ENCODE measurements at places on chromosomes 5 and 9.

- DNase-seq, result peak; percentile 11
These were observed 18.1 kb upstream of the COL5A1 start for GRCh38 chr9:134623258-134624066.

DNA sequence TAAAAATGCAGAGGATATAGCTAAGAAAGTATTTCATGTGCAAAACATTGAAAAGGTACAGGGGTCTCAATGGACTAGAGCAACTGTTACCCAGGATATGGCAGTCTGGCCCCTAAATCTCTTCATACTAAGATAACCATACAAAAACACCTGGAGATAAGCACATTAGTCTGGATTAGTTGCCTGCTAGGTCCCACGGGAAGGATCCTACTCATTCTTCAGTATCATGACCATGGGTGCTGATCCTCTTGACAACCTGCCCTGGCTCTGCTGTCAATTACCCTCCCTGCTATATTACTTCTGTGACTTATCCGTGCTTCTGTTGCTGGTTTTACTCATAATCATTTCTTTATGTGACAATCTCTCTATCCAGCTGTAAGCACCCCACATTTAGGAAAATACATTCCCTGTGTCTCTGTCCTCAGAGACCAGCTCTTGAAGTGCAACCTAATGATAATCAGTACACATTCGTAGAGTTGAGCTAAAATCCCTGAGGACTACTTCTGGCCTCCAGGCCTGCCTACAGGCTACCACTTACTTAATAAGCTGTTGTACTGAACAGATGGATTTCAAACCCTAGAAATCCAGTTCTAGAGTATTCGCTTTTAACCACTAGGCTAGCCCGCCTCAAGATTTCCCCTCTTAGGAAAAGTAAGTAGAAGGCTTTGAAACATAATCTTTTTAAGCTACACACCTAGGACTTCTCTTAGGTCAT, 190.5 kb upstream of the OR13F1 start:
- DNase-seq, result no peak

DNA sequence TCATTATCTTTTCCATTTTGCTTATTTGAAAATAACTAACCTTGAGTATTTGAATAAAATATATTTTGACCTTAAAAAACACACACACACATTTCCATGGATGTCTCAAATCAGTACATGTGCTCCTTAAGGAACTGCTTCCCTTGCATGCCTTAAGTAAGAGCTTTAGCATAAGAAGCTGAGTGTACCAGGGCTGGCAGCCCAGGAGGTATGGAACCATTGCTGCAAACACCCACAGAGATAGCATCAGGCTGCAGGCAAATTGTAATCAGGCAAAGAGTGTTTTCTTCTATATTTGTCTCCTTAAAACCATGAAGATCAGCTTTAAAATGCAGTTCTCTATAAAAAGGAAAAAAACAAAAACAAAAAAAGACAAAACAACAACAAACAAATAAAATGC, 160.6 kb downstream of the PLK2 start:
- no peak for DNase-seq

GRCh38 chr5:75226916-75227315, 9.8 kb downstream of the ANKRD31 start:
- DNase-seq, result no peak

- no peak for DNase-seq
These were observed 42.6 kb downstream of the MLLT3 start for GRCh38 chr9:20579524-20580314.

- DNase-seq, result no peak
These were observed 478.6 kb downstream of the CCDC171 start for GRCh38 chr9:16031486-16031885.

- no peak for DNase-seq
These were observed 181.8 kb downstream of the GLIS3 start for GRCh38 chr9:4117835-4118610.

DNA sequence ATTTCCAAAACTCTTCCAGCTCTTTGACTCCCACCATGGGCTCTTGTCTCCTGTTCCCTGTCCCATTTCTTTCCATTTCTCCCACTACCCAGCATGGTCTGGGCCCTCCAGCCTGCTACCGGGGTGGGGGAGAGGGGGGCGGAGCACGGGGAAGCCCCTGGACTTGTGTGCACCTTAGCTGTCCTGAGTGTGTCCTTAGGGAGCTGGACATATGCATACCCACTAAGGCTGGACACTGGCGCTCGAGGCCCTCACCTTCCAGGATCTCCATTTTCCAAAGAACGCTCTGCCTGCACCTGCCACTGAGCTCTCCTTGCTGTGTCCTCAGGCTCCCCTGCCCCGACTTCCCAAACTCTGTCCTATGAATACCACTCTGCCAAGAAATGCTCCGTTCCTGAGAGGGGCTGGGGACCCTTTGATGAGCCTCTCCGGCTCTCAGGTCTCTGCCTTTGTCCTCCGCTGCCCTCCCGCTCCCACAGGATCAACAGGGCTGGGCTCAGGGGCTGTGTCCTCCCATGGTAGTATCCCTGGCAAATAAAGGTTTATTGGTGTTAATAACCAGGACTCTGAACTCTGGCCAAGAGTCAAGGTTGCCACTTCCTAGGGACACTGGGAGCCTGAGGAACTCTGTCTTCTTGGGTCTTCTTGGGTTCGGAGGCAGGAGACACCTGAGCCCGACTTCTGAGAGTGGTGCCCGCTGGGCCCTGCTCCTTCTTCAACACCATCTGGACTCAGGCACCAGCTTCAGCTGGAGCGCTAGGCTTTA, 831 bp upstream of the SHROOM1 start:
- no peak for DNase-seq

DNA sequence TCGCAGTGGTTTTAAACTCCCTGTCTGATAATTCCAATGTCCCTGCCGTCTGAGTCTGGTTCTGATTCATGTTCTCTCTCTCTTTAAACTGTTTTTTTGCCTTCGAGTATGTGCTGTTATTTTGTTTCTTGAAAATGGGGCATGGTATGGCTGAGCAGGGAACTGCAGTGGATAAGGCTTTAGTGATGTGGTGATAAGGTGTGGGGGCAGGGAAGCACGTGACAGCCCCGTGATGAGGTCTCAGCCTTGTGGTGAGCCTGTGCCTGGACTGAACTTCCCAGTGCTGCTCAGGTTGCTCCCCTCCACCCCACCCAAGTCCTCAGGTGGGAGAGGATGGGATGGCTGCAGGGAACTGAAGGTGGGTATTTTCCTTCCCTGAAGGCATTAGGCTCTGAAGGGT, 5.5 kb upstream of the ZNF354B start:
- DNase-seq, result no peak

GRCh38 chr9:78261403-78262001, 25.6 kb downstream of the CEP78 start:
- DNase-seq, result no peak

- no peak for DNase-seq
These were observed 75.5 kb downstream of the SEMA4D start for GRCh38 chr9:89422151-89422975.

DNA sequence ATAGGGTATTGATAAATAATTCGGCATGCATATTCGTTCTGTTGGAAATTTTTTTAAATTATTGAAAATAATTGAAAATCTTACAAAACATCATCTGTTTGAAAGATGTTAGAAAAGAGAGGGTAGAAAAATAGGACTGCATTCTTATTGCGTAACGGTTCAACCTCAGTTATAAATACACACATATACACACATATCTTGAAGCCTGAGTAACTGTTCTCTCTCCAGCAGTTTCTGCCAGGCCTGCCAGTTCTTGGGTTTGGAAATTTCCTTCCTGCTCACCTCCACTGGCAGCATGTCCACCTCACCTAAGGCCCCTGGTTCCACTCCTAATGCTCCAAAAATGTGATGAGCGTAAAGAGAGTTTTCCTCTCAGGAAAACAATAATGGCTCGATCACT, 9.1 kb downstream of the SPATA31E1 start:
- DNase-seq, result no peak

GRCh38 chr9:126612326-126612812, 1.4 kb upstream of the LMX1B start:
- no peak for DNase-seq

GRCh38 chr5:107263387-107264018, 407.2 kb downstream of the EFNA5 start:
- no peak for DNase-seq

DNA sequence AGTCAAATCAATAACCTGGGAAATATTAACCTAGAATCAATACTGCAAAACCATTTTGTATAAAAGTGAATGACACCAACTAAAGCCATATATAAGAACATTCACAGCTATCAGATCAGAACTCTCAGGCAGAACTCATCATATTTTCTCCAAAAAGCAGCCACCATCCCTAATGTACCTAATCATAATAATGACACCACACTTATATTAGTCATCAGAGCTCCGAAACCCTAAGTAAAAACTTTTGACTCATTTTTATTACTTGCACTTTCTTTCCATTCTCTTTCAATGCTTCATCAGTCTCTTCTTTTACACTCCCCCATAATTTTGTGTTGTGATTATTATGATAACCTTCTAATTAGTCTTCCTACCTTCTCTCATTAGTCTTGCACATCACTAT, 45.3 kb downstream of the INSL6 start:
- no peak for DNase-seq

DNA sequence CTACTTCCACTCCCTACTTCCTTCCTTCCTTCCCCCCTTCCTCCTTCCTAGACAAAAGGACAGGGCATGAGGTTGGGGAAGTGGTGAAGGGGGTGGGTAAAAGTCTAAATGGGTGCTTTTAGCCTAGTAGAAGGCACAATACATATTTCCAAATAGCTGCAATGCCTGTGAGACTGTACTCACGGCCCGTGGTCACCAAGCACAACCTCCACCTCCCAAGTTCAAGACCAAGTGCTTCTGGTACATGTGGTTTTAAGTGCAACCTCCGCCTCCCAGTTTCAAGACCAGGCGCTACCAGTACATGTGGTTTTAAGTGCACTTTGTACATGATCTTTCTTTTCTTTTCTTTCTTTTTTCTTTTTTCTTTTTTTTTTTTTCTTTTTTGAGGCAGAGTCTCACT, 14.5 kb upstream of the NTNG2 start:
- DNase-seq, result no peak

DNA sequence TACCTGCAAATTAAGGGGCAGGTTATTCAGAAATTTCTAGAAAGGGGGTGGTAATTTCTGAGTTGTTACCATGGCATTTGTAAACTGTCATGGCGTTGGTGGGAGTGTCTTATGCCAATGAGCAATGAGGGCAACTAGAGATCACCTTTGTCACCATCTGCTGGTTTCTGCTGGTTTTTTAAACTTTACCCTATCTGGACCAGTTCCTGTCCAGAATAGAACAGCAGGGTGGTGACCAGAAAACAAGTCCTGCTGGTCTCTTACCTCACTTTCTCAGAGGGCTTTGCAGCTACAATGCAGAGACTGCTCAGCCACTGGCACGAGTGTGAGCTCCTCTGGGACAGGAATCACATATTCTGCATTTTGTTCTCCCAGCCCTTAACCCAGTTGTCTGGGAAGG, 51.4 kb downstream of the FAM114A2 start:
- DNase-seq, result no peak

DNA sequence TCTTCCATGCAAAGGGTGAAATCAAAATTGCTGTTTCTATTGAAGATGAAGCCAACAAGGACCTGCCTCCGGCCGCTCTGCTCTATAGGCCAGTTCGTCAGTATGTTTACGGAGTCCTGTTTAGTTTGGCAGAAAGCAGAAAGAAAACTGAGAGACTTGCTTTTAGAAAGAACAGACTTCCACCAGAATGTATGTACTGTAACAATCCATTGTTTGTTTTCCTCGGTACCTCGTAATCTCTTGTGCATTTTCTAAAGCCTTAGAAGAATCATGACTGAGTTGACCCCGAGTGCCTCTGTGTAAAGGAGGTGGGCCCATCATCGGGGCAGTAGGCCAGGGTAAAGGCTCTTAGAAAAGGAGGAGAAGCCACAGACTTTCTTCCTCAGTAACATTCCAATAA, 44.2 kb upstream of the PHF2 start:
- no peak for DNase-seq

DNA sequence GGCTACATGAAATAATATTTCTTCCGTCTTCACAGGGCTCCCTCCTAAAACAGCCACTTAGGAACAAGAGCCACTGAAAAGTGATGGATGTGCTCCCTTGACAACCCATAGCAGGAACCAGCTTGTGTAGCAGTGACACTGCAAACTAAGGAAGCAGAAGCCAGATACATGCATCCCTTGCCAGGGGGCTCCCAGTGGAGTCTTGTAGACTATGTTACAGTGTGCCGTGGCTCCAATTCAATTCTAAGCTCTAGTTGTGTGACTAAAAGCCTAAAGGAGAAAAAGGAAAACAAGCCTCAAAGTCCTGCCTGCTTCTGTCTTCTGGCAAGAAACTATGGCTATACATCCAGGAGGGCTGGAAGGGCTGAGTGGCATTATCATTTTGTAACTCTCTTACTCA, 12.2 kb upstream of the TAF1L start:
- no peak for DNase-seq

GRCh38 chr5:89095341-89095740, 212.4 kb upstream of the MEF2C start:
- DNase-seq, result no peak

DNA sequence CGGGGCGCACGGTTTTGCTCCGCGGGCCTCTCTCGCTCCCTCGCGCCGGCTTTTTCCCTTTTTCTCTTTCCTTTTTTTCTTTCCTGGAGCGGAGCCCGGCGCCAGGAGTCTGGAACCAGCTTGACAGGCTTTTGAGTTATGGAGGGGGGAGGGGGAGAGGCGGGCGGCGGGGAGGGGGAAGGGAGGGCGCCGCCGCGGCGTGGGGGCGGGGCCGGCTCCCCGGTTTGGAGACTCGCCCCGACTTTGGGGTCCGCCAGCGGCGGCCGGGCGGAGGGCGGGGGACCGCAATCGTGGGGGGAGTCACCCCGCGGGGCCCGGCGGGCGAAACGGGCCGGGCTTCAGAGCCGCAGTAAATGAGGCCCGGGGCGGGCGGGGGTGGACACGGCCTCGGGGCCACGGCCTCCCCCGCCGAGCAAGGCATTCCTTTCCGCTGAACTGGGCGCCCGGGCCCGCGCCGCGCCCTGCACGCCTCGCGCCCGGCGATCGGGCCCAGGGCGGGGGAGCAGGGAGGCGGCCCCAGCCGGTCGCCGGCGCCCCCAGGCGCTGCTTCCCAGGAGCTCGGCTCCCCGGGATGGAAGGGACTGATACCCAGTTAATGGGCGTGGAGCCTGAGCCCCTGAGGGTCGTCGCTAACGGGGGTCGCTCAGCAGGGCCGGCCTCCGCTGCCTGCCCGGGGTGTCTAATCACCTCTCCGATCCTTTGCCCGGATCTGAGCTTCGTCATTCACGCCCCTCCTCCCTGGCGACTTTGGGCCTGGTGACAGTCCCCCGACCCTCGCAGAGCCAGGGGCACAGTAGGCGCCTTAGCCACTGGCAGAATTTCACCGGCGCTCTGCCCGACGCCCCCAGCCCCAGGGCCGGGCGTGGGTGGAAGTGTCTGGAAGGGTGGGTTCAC, 138.1 kb downstream of the C9orf50 start:
- peak; percentile 33 for DNase-seq

- DNase-seq, result no peak
These were observed 159.7 kb downstream of the MUSK start for GRCh38 chr9:110828264-110828663.

- DNase-seq, result no peak
These were observed 136.4 kb downstream of the MCTP1 start for GRCh38 chr5:95148453-95148852.

- no peak for DNase-seq
These were observed 100.4 kb upstream of the C9orf72 start for GRCh38 chr9:27673641-27674040.

Measured in CD4-positive, alpha-beta T cell treated with Interleukin-15 for 1 hour (primary cell).